ENCODE measurements at places on chromosomes 2 and 18.

- DNase-seq = no peak
Observed at GRCh38 chr2:53641290-53641689, 126.3 kb upstream of the CHAC2 start.

- no peak for DNase-seq
Observed at GRCh38 chr2:31475692-31476091, 61.1 kb upstream of the XDH start.

GRCh38 chr2:218885981-218886947 lies 5.6 kb downstream of the WNT10A start:
- DNase-seq = no peak

DNA sequence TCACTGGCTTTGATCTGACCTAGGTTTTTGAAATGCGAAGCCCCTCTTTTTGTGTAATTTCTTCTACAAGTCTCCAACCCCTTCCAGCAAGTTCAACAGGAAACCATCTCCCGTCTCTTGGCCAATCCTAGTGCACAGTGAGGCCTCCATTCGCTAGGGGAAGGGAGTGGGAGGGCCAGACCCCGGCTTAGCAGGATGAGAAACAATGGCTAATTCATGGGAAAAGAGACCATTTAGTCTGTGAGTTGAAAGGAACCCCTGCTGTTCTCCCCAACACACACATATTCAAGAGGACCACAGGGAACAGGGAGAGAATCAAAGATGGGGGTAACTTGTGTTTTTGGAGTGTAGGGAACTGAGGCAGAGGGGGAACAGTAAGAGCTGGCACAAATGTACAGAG lies 83.0 kb downstream of the RTN4 start:
- DNase-seq = no peak

- DNase-seq = no peak
Observed at GRCh38 chr2:85578243-85579180, 1.1 kb downstream of the VAMP8 start.

DNA sequence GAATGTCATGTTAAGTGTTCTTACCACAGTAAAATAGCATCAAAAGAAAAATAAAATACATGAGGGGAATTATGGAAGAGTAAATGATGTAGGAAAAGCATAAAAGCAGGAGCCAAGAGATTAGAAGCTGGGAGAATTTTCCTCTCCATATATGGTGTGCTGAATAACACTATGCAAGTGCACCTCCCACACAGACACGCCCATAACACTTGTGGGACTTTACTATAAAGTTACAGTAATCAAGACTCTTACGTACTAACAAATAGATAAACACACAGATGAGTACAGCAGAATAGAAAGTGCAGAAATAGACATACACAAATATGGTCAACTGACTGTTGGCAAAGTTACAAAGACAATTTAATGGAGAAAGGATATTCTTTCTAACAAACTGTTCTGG lies 16.0 kb upstream of the SPHKAP start:
- no peak for DNase-seq

- DNase-seq = no peak
Observed at GRCh38 chr18:35045121-35045520, 3.9 kb downstream of the MAPRE2 start.

GRCh38 chr2:239676716-239677452 lies 276.1 kb upstream of the HDAC4 start:
- DNase-seq = no peak

DNA sequence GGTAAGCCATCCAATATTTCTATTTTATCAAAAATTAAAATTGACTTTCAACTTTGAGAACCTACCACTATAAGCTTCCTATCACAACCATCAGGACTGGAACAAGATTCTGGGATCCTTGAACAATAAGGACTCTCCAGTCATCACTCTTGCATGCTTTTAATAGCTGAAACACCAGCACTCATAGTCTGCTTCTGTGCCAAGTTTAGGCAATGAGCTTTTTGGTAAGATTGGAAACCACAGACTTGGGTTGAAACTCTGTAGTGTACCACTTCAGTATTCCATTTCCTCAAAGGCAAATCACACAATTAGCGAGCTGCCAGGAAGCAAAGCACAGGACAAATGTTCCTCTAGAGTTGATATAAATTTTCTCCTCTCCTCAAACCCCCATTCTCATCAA lies 1065.8 kb upstream of the SLC39A10 start:
- no peak for DNase-seq

GRCh38 chr2:226413498-226414130 lies 386.0 kb downstream of the IRS1 start:
- no peak for DNase-seq

- DNase-seq = no peak
Observed at GRCh38 chr2:186255823-186256222, 230.2 kb upstream of the ZC3H15 start.

DNA sequence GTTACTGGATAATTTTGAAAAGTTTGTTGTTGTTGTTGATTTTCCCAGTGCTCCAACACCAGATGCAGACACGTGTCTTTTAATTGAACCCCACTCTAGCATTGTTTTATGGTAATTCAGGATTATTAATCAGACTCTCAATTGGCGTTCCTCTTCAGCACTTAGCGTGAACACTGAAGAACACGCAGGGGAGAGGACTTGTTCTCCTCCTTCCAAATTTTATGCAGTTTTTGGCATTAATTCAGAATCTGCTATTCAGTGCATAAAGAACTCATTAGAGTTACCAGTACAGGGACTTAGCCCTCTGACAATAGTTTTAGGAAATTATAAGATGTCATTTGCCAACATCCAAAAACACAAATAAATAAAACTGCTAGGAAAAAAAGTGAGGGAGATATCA lies 75.5 kb downstream of the SNTG2 start:
- DNase-seq = no peak

- DNase-seq = no peak
Observed at GRCh38 chr2:198710562-198710961, 747.2 kb downstream of the SATB2 start.

DNA sequence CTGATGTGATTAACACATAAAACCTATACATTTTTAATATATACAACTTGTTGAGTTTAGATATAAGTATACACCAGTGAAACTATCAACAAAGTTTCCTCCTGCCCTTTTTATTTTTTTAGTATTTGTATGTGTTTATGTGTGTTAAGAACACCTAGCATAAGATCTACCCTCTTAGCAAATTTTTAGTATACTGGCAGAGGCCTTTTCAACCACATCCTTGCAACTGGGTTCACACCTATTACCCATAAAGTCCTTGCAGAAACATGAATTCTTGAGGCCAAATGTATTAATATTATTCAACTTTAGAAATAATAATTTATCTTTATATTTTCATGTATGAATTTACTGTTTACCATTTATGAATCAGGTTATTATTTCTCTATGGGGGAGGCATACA lies 119.7 kb upstream of the CRIM1 start:
- DNase-seq = no peak

- no peak for DNase-seq
Observed at GRCh38 chr18:7789856-7790552, 222.9 kb downstream of the PTPRM start.

DNA sequence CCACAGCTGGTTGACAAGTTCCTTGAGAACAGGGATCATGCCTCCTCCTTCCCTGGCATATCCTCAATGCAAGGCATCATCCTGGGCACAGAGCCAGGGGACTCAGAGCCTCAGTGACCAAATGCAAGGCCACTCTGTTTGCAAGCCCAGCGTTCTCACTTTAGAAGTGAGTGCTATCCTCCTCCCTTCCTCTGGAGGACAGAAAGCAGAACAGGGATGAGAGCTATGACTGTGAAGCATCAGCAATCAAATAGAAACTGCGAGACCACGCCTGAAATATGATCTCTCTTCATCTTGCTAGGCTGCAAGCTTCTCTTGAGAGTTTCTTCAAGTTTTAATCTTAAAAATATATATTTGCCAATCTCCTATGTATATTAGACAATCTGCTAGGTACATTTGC lies 119.8 kb downstream of the LRATD1 start:
- DNase-seq = no peak

DNA sequence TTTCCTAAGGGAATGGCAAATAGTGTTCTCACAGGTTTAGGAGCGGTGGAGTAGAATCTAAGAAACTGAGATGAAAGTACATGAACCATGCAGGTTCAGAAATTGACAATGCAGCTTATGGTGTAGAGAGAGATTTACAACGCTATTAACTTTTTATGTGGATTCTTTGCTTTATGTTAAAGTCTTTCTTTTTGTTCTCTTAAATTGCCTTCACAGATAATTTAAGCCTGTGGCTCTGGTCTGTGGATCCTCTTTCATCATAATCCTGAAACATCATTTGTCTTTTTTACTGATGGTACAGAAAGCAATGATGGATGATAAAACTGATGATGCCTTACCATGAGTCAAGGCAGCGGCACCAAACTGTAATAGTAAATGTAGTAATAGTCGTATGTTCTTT lies 30.3 kb downstream of the SOCS6 start:
- DNase-seq = no peak

DNA sequence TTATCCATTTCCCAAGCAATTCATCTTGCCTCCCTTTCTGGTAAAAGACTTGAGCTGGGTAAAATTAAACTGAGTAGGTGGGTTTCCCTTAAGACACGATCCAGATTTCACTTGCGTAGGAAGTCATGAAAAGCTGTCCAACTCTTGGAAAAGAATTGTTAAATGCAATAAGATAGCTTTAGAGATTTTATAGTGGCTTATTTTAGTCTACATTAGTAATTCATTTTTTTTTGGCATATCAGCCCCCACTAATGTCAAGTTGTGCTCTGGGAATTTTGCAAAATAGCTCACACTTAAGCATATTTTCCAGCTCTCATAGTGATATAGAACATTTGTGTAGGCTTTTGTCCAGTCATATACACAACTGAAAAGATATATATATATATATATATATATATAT lies 344.7 kb upstream of the FIGN start:
- no peak for DNase-seq

DNA sequence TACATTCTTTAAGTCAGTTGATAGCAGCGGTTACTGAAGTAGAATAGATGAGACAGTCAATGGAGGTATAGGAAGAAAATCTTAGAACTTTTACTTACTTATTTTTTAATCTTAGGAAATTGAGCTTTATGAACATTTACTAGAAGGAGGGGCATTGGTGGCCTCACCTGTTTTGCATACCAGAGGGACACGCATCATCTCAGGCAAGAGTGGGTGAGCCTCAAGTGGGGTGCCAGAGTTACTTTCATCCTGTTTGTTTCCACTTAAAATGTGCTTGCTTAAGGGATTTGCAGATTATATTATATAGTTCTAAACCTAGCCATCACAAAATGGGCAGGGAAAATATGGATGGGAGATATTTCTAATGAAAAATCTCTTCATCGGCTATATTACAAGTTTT lies 61.6 kb downstream of the WDR7 start:
- DNase-seq = no peak

DNA sequence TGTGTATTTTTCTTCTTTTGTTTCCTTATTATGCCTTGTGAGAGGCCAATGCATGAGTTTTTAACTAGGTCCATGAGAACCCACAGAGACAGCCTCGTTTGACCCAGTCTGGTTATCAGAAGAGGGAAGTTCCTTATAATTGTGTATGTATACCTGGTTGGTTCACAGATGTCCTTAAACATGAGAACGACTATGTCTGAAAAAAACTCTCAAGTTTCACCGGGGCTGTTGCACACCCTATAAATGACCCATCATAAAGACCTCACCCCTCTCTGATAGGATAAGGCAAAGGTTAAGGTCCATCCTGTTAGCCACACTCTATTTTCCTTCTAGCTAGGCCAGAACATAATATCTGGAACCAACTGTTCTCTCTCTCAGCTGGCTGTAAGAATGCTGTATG lies 42.7 kb upstream of the MSH2 start:
- no peak for DNase-seq

- DNase-seq = no peak
Observed at GRCh38 chr18:52387175-52387574, 47.2 kb downstream of the DCC start.

GRCh38 chr2:105800953-105801635 lies 56.4 kb downstream of the NCK2 start:
- DNase-seq = no peak

- no peak for DNase-seq
Observed at GRCh38 chr2:105237045-105237765, 4.3 kb upstream of the GPR45 start.

- DNase-seq = no peak
Observed at GRCh38 chr2:239462191-239462515, 61.3 kb upstream of the HDAC4 start.

GRCh38 chr2:218074031-218074430 lies 5.0 kb downstream of the RUFY4 start:
- no peak for DNase-seq

DNA sequence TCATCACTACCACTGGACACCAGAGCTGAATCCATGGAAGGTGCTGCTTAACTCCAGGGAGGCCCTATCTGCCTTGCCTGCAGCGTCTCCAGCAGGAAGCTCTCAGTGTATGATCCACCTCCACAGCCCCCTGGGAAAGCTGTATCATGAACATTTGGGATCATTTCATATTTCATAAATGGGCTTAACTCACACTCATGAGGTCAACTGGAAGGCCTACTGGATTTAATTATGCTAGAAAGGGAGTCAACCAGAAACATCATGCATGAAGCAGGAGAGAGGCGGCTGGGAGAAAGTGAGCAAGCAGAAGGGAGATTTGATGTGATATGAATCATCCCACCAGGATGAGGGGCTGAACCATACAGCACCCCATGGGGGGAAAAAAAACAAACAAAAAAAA lies 537.7 kb downstream of the TNS1 start:
- DNase-seq = no peak

GRCh38 chr2:105497094-105497493 lies 98.2 kb upstream of the FHL2 start:
- no peak for DNase-seq

- DNase-seq = no peak
Observed at GRCh38 chr18:52069201-52069600, 270.8 kb upstream of the DCC start.

GRCh38 chr2:38092196-38092902 lies 16.4 kb upstream of the CYP1B1 start:
- DNase-seq = no peak

DNA sequence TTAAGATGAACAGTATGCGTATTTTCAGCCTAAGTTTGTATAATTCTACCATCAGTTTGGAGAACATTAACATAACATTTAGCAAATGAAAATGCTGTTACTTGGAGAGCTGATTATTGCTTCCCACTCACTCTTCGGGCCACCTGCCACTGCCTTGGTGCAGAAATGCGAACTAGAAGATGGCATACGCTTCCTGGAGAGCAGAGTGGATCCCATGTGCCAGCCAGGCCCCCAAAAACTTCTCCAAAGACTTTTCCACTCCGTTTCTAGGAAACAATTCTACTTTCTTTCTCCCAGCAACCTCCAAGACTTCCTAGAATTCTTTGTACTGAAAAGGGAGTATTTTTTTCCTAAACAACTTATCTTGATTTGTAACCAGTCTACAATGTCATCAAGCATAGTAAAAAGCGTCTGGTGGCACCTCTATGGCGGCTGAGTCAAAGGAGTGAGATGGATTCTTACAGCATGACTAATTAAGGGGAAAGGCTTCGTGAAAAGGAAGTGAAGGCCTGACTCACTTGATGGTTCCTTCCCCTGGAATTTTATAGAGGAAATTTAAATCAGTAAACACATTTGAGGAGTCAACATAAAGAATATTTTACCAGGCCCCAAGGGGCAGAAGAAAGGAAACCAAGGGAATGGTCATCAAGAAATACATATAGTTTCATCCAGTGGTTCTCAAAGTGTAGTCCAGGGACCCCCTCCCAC lies 36.6 kb downstream of the FEZ2 start:
- no peak for DNase-seq

- DNase-seq = no peak
Observed at GRCh38 chr2:240364582-240364960, 70.9 kb upstream of the GPC1 start.
